Esophagus mucosa (tissue), 1 donor: ENCODE measurements at places on chromosomes 3 and 15.
A peak's percentile ranks its signal among the peaks of the same experiment; 100 is the strongest.

DNA sequence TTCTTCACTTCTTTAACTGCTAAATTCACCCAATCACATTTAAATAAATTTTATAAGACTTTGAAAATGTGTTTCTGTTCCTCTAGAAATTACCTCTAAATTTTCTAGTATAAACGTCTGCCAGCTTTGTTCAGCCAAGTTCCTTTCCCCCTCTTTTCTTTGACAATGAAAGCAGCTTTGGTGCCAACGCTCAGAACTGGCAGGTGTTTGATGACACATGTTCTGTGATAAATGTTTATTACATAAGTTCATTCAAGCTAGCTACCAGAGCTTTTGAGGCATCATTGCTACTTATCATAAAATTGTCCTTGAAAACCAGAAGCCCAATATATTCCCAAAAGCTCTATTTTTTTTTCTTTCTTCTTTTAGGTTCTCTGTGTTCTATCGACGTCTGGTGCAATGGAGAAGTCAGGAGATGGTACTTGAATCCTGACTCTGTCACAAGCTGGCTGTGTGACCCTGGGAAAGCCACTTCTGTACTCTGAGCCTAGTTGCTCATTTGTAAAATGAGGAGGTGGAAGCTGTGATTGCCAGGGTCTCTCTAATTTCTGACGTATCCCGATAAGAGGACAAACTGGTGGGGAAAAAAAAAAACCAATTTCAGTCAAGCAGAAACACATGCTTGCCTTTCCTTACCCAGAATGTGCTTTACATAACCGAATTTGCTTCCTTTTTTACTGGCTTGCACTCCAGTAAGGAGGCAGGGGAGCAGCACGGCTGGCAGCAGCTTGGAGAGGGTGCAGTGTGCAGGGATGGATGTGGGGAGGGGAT, 187.1 kb upstream of the LPP start:
- no peak for ATAC-seq

DNA sequence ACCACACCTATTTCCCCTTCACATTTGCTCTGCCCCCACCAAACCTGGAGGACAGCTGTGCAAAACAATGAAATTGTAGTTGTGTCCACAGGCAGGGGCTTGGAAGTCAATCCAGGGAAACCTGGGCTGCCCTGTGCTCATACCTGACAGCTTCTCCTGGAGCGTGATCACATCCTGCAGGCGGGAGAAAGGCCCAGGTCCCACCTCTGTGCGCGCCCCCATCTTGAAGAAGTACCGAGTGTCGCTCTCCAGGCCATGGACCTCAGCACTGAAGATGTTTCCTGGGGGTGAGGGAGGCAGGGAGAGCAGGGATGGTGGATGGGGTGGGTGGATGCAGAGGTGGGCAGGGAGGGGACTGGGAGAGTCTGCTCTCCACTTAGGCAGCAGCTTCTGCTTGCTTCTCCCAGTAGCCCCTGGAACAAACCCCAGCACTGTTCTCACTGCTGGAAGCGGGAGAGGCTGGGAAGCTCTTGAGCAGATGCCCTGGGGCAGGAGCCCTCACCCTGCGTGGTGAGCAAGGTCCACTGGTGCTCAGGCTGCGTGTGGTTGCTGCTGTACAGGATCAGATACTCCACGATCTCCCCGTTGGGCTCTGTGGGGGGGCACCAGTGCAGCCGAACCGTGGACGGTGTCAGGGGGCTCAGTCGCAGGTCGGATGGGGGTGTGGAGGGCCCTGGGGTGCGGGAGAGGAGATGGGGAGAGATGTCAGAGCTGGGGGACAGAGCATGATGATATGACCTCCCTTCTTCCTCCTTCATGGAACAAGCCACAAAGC, 10.7 kb upstream of the IGDCC3 start:
- no peak for ATAC-seq

- ATAC-seq = no peak
These were observed 36.3 kb upstream of the MYH15 start for GRCh38 chr3:108546692-108547091.

- no peak for ATAC-seq
These were observed 214.7 kb upstream of the NECTIN3 start for GRCh38 chr3:110856916-110857315.

DNA sequence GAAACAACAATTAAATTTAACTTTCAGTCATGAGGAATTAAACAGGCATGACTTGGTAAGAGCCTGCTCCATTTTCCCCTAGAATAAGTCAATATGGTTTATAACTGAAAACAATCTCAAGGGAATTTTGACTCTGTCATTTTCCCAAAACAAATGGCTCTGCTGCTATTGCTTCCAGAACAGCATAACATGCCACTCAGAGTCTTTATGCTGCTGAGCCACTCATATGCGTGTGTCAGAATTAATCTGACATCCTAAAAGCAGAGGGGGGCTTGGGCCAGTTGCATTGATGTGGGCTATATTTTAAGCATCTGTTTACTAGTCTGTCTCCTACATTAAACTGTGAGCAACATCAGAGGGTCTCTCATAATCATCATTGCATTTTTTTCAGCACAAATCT, 111.1 kb upstream of the ABI3BP start:
- no peak for ATAC-seq

DNA sequence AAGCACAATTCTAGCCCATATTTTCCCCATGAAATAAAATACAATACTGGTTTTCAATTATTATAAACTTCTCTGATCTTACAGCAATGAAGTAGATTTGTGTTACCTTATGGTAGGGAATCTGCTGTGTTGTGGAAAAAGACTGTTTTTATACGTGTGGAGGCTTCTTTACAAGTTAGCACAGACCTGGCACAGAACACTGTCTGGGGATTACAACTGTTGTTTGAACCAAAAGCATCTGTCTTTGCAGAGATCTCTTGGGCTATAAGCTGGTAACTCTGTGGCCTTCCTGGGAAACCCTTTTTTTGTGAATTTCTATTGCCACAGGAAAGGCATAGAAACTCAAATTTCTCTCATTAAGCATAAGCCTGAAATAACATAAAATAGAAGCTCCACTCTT, 581.9 kb downstream of the TUSC7 start:
- no peak for ATAC-seq

DNA sequence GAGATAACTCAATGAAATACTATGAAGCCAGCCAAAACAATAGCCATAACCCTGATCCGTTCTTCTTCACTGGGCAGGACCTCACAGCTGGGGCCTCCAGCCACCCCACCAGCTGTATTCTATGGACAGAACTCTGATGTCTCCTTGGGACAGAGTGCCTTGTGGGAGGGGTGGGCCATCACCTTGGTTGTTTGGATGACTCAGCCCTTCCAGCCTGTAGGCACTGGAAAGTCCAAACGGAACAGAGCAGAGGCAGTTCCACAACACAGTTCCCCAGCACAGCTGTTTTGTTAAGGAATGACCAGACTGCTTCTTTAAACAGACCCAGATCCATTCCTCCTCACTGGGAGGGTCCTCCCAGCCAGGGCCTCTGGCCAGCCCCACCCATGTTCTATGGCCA, 31.9 kb upstream of the ZBED2 start:
- ATAC-seq = no peak

DNA sequence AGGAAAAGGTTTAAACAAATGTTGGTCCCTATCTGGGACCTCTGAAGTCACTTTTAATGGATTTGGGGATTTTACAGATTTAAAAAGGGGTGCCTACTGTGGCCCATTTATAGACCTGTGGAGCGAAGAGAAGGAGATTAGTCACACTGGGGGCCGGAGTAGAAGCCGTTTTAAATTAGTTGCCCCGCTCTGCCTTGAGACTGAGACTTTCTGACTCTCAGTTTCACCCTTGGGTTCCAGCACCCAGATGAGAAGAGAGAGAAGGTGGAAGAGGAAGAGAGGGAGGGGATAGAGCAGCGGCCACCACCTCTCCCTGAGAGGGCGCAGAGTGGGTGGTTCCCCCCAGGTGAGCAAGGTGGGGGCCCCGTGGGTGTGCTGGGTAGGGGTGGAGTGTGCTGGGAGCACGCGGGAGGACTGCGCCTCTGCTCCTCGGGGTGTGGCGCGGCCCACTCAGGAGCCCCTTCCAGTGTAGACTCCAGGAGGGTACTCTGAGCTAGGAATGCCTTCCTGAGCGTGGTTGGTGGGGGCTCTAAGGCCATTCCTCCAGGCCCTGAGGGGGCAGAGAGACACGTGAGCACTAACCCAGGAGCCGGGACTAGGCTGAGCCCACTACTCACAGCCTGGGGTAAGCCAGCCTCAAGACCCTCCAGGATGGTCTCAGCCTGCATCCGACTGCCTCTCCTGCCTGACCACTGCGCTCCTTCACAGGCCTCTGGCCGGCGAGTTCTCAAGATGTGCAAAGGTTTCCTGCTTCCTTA, 32.6 kb upstream of the RAB6B start:
- ATAC-seq = no peak

GRCh38 chr15:67116742-67117141, 51.3 kb downstream of the SMAD3 start:
- peak; percentile 7 for ATAC-seq

GRCh38 chr3:193771011-193771652, 178.1 kb downstream of the OPA1 start:
- no peak for ATAC-seq

- no peak for ATAC-seq
These were observed 43.6 kb upstream of the WWTR1 start for GRCh38 chr3:149701206-149701976.

DNA sequence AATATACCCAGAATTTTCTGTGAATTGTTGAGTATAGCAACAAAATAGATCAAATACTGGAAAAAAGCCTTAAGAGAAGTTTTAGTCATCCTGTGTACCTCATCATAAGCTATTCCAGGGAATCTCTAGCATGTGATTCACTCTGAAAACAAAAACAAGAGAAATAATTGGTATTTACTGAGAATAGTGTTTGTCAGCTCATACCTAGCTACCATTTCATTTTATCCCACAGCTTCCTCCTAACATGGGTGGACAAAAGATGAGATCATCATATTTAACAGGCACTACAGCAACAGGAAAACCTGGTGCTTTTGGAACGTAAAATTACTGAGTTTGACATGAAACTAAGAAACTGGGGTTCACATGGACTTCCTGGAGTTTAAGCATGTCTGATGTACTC, 753.5 kb upstream of the NECTIN3 start:
- no peak for ATAC-seq

DNA sequence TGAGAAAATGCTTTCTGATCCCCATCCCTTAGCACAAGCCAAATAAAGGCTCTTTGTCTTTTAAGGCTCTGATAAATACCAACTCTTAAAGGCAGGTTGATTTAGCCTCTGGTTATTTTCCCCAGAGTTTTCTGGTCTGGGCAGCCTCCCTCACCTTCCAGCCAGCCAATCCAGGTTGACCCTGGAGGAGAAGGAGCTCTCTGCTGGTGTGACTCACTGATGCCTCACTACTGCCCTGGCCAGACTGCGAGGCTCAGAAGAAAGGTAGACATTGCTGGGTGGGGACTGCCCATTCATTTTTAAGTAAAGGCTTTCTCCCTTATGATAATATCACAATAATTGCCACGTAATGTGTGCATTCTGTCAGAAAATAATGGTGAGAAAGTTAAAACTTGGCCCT, 37.1 kb downstream of the SLCO3A1 start:
- ATAC-seq = peak; percentile 93

GRCh38 chr15:74365598-74366445, 1.6 kb downstream of the CYP11A1 start:
- ATAC-seq = peak; percentile 76

DNA sequence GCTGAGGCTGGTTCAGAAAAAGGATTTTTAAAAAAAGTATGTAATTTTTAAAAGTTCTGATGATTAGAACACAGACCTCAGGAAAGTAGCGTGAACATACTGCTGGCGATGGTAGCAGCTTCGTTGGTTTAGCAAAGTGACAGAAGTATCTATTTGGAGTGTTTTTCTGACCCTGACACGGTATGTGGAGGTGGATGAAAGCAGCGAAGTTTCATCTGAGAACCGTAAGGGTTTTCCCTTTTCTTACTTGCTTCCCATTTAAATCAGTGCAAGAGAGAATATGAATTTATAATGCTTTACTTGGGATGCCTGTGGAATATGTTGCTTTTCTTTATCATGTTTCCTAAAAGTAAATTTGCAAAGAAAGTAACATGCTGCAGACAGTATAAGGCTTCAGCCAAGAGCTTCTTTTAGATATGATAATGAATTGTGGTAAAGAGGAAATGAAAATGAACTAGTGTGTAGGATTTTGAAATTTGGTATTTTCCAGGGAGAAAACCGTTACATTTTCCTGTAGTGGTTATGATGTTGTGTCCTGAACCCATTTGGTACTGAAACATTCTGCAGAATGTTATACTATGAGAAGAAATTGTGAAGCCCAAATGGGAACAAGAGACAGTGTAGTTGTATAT, 3.9 kb downstream of the CHST2 start:
- ATAC-seq = no peak

DNA sequence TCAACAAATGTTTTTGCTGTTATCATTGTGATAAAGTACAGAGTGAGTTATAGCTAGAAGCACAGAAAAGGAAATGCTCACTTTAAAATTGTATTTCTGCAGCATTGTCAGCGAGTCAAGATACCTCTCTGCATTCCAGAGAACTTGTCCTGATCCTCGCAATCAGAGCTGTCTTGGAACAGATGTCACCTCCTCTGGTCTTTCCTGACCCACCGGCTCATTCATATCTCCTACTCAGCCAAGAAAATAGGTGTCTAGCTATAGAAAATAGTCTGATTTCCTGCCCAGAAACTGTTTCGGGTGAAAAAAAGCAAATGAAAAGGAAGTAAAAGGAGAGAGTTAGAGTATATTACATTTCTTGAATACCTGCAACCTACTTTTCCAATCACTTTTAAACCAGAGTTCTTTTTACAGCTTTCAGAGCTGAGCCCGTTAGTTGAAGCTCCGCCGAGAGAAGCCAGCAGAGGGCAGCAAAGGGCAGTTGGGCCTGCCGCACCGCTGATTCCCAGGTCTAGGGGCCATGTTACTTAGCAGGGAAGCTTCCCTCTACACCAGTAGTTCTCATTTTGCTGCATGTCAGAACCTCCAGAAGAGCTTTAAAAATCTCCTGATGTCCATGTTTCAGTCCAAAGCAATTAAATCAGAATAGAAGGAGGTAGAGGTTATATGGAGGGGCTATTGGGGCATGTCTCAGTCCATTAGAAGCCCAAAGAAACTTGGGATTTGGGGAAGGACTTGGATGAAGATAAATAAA, 185.7 kb upstream of the THRB start:
- peak; percentile 51 for ATAC-seq

GRCh38 chr15:96977886-96978285, 647.4 kb downstream of the NR2F2 start:
- no peak for ATAC-seq

- ATAC-seq = no peak
These were observed 17.4 kb upstream of the ACAP2 start for GRCh38 chr3:195460091-195460713.

- no peak for ATAC-seq
These were observed 295.3 kb upstream of the UBE2E2 start for GRCh38 chr3:22907796-22908195.

DNA sequence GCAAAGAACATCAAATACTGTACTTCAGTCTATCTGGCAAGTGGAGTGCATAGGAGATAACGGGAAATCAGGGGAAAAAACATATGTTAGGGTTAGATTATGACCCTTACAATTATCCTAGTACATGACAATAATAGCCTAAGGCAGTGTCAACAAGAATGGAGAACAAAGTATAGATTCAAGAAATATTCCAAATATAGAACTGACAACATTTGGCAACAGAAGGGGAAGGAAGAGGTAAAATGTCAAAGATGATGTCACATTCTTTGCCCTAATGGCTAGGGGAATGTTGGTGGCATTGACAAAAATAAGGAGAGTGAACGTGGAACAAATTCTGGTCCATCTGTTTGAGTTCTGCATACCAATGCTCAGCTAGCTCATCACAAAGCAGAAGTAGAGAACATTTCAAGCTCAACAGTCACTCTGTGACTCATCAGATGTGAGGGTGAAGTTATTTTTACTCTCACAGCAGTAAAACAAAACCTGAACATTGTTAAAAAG, 15.5 kb upstream of the ATP8B4 start:
- no peak for ATAC-seq
